ENCODE measurements at places on chromosomes 12 and 14.

- H3K27me3 ChIP-seq = no peaks in the 10 kb centered on the region
- H3K36me3 ChIP-seq = no peaks in the 10 kb centered on the region
- peaks cover 4% of the 10 kb centered on the region for H3K4me1 ChIP-seq
- no peak for DNase-seq
- H3K27ac ChIP-seq = no peak overlapping the region
- no peak overlapping the region for H3K4me3 ChIP-seq
Measured at GRCh38 chr12:84561351-84561750, 351.2 kb downstream of the SLC6A15 start.

GRCh38 chr12:6608592-6609281 is 1.6 kb upstream of the CHD4 start:
- peaks cover 4% of the 10 kb centered on the region for H3K36me3 ChIP-seq
- H3K4me1 ChIP-seq = peaks cover 50% of the 10 kb centered on the region
- no peak overlapping the region for H3K4me3 ChIP-seq
- peak overlapping the region; percentile 67 for H3K27ac ChIP-seq

DNA sequence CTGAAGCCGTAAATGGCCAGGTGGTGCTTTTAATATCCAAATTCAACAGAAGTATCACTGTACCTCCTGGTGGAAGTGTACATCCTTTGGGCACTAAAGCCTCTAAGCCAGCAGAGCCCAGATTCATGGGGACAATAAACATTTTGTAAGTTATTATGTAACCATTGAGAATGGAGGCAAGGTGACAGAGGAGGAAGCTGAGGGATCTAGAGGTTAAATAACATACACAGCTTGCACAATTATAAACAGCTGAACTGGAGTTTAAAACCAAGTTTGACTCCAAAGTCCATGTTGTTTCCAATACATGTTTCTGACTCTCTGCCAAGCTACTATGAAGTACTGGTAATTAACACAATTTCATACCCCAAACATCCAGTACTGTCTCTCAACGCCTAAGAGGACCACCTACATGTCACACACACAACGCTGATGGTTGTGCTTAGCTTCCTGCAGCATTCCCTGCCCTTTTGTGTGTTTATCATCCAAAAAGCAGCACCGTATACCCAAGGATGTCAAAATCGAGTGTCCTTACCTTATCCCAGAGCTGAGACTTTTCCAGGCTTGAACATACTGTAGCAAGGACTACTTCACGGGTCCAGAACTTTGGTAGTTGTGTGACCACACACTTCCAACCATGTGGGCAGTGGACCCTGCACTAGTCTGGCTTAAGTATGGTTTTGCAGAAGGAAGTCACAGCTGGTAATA is 41.3 kb downstream of the EGLN3 start:
- DNase-seq = no peak
- no peaks in the 10 kb centered on the region for H3K4me1 ChIP-seq
- no peaks in the 10 kb centered on the region for H3K36me3 ChIP-seq

DNA sequence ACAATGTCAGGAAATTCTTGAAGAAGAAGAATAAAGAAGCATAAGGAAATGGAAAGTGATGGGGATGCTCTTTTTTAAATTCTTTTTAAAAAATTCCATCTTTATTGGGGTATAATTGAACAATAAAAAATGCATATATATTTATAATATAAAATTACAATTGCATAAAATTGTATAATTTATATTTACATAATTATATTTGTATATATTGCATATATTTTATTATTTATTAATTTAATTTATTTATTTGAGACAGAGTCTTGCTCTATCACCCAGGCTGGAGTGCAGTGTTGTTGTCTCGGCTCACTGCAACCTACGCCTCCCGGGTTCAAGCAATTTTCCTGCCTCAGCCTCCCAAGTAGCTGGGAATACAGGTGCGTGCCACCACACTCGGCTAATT is 36.3 kb downstream of the PAH start:
- peaks cover 4% of the 10 kb centered on the region for H3K27me3 ChIP-seq
- H3K4me1 ChIP-seq = peaks cover 15% of the 10 kb centered on the region
- no peak overlapping the region for H3K27ac ChIP-seq

DNA sequence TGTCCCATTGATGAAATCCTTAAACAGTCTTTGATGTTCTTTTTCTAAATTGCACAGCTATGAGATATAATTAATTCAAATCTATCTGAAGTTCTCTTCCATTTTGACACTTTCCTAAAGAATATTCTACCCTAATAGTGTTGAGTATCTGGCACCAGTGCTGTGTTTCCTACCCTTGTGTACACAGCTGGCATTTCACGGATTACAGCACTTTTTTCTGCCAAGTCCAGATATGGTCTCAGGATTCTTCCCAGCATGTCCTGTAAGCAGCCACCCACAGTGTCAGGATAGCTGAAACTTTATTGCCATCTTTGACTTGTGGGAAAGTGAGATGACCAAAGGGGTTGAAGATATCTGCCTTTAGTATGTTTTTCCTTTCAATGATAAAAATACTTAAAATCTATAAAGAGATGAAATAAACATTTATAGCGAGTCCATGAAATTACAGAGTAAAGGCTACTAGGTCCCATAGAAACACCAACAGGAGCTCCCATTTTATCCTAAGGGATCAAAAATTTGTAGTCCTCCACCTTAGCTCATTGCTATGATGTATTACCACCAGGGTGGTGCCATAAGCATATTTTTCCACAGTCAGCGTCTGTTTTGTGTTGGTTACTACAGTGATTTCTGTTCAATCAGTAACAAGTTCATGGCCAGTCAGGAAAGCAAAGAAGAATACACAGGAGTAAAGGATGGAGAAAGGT is 96.7 kb downstream of the TRHDE start:
- no peaks in the 10 kb centered on the region for H3K36me3 ChIP-seq
- H3K27me3 ChIP-seq = no peaks in the 10 kb centered on the region
- no peak for DNase-seq
- H3K4me3 ChIP-seq = no peak overlapping the region
- no peak overlapping the region for H3K27ac ChIP-seq

GRCh38 chr12:14279845-14280244 is 85.6 kb upstream of the ATF7IP start:
- no peak for DNase-seq
- no peaks in the 10 kb centered on the region for H3K36me3 ChIP-seq
- no peaks in the 10 kb centered on the region for H3K27me3 ChIP-seq
- peaks cover 11% of the 10 kb centered on the region for H3K4me1 ChIP-seq
- H3K27ac ChIP-seq = no peak overlapping the region

DNA sequence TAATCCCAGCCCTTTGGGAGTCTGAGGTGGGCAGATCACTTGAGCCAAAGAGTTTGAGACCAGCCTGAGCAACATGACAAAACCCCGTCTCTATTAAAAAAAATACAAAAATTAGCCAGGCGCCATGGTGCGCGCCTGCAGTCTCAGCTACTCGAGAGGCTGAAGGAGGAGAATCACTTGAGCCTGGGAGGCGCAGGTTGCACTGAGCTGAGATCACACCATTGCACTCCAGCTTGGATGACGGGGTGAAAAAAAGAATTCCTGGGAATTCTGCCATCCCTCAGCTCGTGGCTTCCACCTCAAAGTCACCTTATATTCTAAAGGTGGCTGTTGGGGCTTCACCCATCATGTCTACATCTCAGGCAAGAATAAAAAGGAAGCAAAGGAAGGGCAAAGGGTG is 12.9 kb downstream of the BCL2L14 start:
- DNase-seq = no peak
- H3K4me3 ChIP-seq = no peak overlapping the region
- no peaks in the 10 kb centered on the region for H3K36me3 ChIP-seq
- no peaks in the 10 kb centered on the region for H3K27me3 ChIP-seq

GRCh38 chr14:103634156-103634555 is 5.1 kb downstream of the KLC1 start:
- no peak overlapping the region for H3K4me3 ChIP-seq
- no peak overlapping the region for H3K27ac ChIP-seq
- no peak for DNase-seq
- H3K36me3 ChIP-seq = peaks cover 7% of the 10 kb centered on the region

- DNase-seq = no peak
- H3K27ac ChIP-seq = no peak overlapping the region
- no peaks in the 10 kb centered on the region for H3K36me3 ChIP-seq
- H3K4me1 ChIP-seq = peaks cover 4% of the 10 kb centered on the region
Measured at GRCh38 chr14:32358781-32359180, 29.7 kb downstream of the AKAP6 start.

GRCh38 chr14:72519543-72519942 is 374.4 kb downstream of the DPF3 start:
- no peaks in the 10 kb centered on the region for H3K27me3 ChIP-seq
- H3K4me3 ChIP-seq = no peak overlapping the region
- H3K27ac ChIP-seq = no peak overlapping the region
- H3K4me1 ChIP-seq = no peaks in the 10 kb centered on the region

DNA sequence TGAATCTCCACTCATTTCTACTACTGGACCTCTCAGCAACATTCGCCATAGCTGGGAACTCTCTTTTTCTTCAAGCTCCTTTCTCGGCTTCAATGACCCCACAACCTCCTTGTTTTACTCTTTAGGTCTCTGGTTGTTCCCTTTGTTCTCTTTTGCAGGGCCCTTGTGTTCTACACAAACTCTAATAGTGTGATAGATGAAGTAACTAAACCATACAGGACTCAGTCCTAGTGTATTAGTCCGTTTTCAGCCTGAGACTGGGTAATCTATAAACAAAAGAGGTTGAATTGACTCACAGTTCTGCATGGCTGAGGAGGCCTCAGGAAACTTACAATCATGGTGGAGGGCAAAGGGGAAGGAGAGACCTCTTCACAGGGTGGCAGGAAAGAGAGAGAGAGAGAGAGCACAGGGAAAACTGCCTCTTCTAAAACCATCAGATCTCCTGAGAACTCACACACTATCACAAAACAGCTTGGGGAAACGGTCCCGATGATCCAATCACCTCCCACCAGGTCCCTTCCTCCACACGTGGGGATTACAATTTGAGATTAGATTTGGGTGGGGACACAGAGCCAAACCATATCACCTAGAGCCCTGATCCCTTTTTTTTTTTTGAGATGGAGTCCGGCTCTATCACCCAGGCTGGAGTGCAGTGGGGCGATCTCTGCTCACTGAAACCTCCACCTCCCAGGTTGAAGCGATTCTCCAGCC is 32.0 kb upstream of the WNK1 start:
- H3K27me3 ChIP-seq = peaks cover 3% of the 10 kb centered on the region
- no peaks in the 10 kb centered on the region for H3K36me3 ChIP-seq
- H3K27ac ChIP-seq = no peak overlapping the region
- no peak for DNase-seq

DNA sequence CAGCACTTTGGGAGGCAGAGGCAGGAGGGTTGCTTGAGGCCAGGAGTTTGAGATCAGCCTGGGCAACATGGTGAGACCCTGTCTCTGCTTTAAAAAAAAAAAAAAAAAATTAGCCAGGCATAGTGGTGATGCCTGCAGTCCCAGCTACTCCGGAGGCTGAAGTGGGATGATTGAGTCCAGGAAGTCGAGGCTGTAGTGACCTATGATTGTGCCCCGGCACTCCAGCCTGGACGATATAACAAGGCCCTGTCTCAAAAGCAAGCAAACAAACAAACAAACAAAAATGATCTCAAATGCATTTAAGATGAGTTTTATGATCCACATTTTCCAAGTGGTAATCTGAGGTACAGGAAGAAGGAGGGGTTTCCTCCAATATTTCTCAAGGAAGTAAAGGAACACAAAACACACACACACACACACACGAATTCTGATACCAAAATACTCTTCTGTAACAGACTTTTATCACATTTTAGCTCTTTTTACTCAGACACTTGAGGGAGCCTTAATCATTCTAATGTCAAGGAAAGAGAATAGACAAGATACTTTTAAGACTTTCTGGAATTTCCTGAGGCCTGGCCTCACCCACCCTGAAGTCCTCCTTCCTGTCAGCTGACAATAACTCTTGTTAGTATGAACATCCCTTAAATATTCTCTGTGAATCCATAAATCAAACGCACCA is 44.4 kb upstream of the CERS5 start:
- DNase-seq = no peak
- no peak overlapping the region for H3K4me3 ChIP-seq
- peaks cover 14% of the 10 kb centered on the region for H3K36me3 ChIP-seq

- H3K27me3 ChIP-seq = no peaks in the 10 kb centered on the region
- no peak overlapping the region for H3K4me3 ChIP-seq
- H3K36me3 ChIP-seq = peaks cover 3% of the 10 kb centered on the region
- H3K4me1 ChIP-seq = peaks cover 27% of the 10 kb centered on the region
Measured at GRCh38 chr14:90645842-90646443, 170.3 kb downstream of the TTC7B start.

- H3K36me3 ChIP-seq = no peaks in the 10 kb centered on the region
- DNase-seq = no peak
- no peak overlapping the region for H3K27ac ChIP-seq
- no peaks in the 10 kb centered on the region for H3K4me1 ChIP-seq
Measured at GRCh38 chr12:124608450-124608870, 41.0 kb upstream of the NCOR2 start.

- no peaks in the 10 kb centered on the region for H3K4me1 ChIP-seq
- H3K27me3 ChIP-seq = no peaks in the 10 kb centered on the region
- no peak overlapping the region for H3K27ac ChIP-seq
Measured at GRCh38 chr12:14958361-14959125, 2.9 kb downstream of the ARHGDIB start.

- H3K36me3 ChIP-seq = no peaks in the 10 kb centered on the region
- no peak for DNase-seq
- no peak overlapping the region for H3K27ac ChIP-seq
- H3K27me3 ChIP-seq = no peaks in the 10 kb centered on the region
Measured at GRCh38 chr12:59858508-59859170, 262.8 kb downstream of the SLC16A7 start.

- no peak overlapping the region for H3K4me3 ChIP-seq
- DNase-seq = no peak
- no peaks in the 10 kb centered on the region for H3K36me3 ChIP-seq
Measured at GRCh38 chr12:19239616-19240234, 110.2 kb downstream of the PLEKHA5 start.

DNA sequence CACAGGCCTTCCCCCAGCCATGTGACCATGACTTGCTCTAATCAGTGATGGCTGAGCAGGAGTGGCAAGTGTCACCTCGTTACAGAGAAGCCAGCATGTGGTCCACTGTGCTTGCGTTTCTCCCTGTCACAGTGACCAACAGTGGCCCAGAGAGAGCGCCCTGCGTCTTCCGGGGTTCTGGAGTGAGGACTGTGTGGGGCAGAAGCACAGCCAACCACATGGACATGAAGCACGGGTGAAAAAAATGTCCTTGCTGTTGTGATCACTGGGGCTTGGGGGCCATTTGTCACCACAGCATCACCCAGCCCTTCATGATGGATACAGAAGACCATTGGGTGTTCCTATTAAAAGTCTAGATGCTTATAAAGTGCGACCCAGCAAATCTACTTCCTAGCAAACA is 174.6 kb upstream of the C14orf180 start:
- no peak for DNase-seq
- no peak overlapping the region for H3K27ac ChIP-seq
- no peaks in the 10 kb centered on the region for H3K36me3 ChIP-seq
- H3K4me3 ChIP-seq = no peak overlapping the region

DNA sequence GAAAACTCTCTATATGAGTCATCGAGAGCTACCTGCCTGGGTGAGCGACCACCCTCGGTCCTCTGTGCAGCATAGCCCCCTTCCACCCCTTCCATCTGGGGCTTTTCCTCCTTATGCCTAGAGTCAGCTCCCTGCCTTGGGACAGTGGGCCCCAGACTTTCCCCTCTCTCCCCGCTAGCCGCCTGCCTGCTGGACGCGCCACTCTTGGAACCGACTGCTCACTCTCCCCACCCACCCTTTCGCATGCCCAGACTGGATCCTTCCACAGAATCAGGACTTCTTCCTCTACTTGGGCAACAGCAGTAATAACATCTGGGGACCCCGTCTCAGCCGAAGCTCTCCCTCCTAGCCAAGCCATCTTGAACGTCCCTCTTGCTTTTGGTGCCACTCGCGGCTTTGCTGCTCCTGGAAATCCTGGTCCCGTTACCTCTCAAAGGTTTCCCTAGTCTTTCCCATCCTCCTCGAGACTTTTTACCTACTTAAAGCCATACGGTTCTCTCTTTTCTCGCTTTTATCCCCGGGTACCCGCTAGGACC is 671 bp downstream of the ESYT1 start:
- peaks cover 44% of the 10 kb centered on the region for H3K36me3 ChIP-seq
- no peak overlapping the region for H3K27ac ChIP-seq
- no peaks in the 10 kb centered on the region for H3K27me3 ChIP-seq
- peak overlapping the region; percentile 82 for H3K4me3 ChIP-seq
